IMR-90 (cell line): ENCODE measurements at places on chromosomes 16 and 17. TPM values are rescaled to one million over a fixed set of nuclear protein-coding genes. Genes with fewer than 3 reads are reported as not detected.

DNA sequence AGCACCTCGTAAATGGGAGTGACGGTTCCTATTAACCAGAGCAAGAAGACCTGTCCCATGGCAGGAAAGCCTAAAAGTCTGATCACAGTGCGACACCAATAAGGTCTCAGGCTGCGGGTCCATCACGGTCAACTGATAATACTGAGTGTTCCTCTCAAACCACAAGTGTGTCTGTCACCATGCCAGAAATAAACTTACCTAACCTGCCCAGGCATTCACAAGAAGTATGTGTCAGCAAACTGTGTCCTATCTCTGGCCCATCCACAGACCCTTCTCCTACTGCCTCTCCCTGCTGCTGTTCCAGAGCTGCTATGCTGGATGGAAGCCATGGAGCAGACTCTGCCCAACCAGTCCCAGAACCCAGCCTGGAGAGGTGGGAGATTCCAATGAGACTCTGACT, 73.5 kb downstream of the ZNF423 start:
- no peak for DNase-seq

DNA sequence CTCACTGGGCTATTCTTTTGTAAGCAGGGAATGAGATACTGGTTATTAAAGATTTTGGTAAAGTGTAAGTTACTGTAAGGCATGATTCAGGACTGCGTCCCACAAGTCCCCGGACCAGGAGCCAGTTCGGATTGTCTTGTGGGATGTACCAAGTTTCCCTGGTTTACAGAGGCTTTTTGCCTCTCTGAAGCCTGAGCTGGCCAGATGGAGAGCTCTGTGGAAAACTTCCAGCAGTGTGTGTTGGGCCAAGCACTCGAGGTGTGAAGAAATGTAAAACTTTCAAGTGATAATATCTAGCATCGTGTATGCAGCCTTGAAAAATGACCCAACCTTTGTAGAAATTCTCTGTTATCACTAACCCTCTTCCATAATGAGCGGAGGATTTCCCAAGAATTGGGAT, 2.4 kb downstream of the EPN2 start:
- no peak for DNase-seq

DNA sequence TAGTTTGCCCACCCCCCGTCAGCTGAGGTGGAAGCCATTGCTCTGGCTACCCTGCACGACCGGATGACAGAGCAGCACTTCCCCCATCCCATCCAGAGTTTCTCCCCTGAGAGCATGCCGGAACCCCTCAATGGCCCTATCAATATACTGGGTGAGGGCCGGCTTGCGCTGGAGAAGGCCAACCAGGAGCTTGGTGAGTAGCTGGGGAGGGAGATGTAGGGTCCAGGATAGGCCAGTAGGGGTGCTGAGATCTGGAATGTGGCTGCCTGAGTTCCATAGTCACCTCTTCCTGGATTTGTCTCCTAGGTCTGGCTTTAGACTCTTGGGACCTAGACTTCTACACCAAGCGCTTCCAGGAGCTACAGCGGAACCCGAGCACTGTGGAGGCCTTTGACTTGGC, 6.4 kb downstream of the PFAS start:
- no peak for DNase-seq

HS3ST3A1 gene
- 7.5 and 9.0 TPM in 2 replicates for total RNA-seq

HSD17B2 gene
- total RNA-seq: 0.18 and 0.28 TPM in 2 replicates

PIRT gene
- total RNA-seq: not detected in 2 replicates

DNA sequence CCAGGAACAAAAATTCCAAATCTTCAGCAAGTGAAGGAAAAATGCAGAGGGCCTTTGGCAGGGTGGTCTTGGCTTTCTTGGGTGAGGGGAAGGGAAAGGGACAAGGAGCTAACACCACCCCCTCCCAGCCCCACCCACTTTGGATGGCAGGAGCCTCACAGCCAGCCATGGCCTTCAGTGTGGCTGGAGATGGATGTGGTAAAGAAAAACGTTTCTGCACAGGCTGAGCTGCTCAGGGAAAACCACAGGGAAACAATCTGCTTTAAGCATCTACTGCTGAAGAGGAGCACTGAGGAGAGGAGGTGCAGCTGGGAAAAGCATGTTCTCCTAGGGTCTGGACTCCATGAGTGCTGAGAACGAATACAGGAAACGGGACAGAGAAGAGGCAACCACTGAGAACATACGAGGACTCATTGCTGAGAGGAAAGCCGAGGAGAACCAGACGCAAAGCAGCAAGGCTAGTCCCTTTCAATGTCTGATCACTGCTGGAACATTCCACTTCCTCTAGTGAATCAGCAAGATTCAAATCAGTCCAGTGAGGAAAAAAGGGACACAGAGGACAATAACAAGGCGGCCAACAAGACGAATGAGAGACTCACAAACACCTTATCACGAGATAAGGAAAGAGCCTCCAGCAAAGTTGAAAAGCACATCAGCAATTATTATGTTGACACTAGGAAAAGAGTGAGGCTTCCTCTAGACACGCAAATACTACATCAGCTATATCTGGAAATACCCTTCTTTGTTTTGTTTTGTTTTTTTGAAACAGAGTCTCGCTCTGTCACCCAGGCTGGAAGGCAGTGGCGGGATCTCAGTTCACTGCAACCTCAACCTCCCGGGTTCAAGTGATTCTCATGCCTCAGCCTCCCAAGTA, 41.7 kb downstream of the ZZEF1 start:
- peak; percentile 40 for DNase-seq

- DNase-seq: peak; percentile 39
Observed at GRCh38 chr16:84928679-84929420, 82.5 kb downstream of the ZDHHC7 start.

TK2 gene
- 16.5 and 20.0 TPM in 2 replicates for total RNA-seq

C1QL1 gene
- 0.18 and 0.28 TPM in 2 replicates for total RNA-seq

DNA sequence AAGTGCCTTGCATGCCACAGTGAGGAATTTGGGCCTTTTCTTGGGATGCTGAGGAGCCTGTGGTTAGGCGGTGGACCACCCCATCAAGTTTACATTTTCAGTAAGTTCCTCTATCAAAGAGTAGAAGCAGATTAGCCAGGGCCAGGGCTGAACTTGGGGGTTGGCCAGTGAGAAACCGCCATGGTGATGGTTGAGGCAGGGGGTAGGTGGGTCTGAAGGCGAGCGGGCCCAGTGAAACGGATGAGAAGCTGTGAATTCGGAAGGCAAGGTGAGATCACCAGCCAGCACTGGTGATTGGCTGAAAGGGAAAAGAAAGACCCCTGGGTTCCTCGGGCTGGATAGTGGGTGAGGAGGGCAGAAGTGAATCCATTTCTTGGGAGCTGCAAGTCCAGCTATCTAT, 311.4 kb downstream of the CBLN1 start:
- no peak for DNase-seq

DNA sequence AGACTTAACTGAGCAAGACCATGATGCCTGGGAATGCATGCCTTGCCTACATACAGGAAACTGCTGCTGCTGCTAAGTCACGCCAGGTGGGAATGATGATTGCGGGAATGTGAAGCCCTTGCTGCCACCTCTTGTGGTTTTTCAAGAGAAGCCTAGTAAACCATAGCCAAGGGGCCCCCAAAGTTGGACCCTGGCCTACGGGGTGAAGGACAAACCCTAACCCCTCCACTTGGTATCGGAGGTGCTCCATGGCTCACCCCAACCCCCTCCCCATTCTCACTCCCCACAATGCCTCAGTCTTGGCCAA, 233.9 kb downstream of the ZNF423 start:
- no peak for DNase-seq

DNA sequence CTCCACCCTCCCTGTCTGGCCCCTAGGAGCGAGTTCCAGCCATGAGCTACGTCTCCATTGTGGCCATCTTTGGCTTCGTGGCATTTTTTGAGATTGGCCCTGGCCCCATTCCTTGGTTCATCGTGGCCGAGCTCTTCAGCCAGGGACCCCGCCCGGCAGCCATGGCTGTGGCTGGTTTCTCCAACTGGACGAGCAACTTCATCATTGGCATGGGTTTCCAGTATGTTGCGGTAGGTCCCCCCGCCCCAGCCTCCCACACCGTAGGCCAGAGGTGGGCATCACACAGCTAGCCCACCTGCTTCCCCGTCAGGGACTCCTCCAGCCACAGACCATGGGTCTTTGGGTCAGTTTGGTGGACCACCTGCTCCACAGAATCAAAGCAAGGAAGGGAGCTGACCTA, 4.2 kb downstream of the SLC2A4 start:
- DNase-seq: no peak

DNA sequence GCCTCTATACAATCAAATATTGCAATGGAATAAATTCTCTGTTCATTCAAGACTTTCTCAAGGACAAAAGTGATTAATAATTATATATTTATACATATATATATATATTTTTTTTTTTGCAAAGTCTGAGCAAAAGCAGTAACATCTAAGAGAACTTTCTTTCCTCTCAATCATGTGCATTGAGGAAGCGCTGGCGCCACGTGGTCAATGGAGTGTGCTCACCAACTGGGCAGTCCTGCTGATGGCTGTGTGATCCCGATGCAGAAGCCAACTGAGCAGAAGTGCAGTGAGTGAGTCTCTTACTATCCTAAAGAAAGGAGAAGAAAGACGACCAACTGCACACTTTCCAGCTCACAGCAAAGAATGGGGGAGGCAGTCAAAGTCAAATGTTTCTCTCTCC, 37.2 kb upstream of the ULK2 start:
- no peak for DNase-seq

- DNase-seq: no peak
Observed at GRCh38 chr16:25264597-25264996, 7.0 kb upstream of the ZKSCAN2 start.

GRCh38 chr16:28309811-28310311, 17.5 kb downstream of the SBK1 start:
- DNase-seq: no peak

C16orf78 gene
- total RNA-seq: not detected in 2 replicates

DNA sequence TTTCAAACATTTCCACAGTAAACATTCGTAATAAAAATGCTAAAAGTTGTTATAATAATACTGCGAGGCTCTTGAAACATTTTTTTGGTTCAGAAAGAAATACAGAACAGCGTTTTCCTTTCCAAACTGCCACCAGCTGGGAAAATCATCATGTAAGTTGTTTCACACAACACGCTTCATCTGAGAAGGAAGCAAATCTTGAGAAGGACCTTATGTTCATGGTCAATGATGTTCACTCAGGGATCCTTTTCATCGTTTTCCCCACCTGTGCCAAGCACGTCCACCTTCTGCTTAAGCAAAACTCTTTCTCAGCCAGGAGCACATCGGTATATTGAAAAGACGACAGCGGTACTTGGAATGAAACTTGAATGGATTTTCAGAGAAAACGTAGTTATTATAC, 274.5 kb upstream of the ELAC2 start:
- DNase-seq: no peak

DNA sequence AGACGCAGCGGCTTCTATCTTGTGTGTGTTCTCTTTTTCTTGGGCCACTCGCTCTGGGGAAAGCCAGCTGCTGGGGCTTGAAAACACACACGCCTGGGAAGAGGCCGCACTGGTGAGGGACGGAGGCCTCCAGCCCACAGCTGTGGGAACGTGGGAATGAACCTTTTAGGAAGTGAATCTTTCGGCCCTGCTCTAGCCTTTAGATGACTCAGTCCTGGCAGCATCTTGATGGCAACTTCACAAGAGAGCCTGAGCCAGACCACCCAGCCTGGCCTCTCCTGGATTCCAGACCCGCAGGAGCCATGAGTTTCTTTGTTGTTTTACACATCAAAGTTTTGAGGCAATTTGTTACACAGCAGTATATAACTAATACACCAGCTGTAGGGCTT, 2.2 kb upstream of the PDPK1 start:
- peak; percentile 93 for DNase-seq

LGALS9B gene
- not detected in 2 replicates for total RNA-seq

HOXB1 gene
- total RNA-seq: not detected in 2 replicates

DNA sequence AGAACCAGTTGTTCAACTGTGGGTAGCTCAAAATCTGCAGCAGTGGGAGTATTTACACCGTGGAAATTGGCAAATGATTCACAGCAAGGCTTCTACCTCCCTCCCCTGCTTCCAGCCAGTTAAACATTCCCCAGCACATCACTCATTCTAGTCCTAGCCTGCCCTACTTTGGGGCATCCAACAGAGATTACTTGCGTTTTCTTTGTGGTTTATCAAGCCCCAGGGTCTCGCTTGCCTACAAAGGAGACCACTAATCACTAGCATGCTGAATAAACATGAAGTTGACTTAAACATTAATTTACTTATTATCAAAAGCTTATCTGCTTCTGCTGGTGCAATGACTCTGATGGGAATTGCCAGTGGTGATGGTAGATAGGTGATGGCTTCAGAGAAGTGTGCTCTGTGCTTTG, 94.5 kb downstream of the MARF1 start:
- peak; percentile 16 for DNase-seq

ERN2 gene
- 0.54 TPM in 1 of 2 replicates, not detected in the other for total RNA-seq

DNA sequence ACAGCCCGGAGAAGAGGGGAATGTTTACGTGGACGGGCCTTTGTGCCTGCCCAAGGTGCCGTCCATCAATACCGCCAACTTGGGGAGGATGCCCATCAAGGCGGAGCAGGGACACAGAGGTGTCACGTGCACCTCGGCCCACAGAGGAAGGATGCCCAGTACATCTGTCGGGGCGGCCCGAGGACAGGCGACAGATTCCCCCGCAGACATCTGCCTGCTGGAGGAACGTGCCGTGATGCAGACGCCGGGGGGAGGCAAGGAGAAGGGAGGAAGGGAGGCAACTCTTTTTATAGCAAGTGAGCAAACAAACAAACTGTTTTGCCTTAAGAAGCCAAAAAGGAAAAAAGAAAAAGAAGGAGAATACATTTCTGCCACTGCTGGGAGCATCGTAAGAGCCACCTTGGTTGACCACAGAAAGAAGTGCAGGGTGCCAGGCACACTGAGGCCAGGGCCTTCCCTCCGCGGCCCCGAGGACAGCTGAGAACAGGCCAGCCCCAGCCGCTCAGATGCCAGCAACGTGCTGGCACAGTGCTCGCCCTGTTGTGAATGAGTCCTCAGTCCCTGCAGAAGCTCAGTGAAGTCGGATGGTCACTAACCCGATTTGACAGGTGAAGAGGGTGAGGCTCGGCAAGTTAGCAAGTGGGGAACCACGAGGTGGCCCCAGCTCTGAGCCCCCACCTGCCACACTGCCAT, 146.4 kb downstream of the RBFOX3 start:
- DNase-seq: no peak

DNA sequence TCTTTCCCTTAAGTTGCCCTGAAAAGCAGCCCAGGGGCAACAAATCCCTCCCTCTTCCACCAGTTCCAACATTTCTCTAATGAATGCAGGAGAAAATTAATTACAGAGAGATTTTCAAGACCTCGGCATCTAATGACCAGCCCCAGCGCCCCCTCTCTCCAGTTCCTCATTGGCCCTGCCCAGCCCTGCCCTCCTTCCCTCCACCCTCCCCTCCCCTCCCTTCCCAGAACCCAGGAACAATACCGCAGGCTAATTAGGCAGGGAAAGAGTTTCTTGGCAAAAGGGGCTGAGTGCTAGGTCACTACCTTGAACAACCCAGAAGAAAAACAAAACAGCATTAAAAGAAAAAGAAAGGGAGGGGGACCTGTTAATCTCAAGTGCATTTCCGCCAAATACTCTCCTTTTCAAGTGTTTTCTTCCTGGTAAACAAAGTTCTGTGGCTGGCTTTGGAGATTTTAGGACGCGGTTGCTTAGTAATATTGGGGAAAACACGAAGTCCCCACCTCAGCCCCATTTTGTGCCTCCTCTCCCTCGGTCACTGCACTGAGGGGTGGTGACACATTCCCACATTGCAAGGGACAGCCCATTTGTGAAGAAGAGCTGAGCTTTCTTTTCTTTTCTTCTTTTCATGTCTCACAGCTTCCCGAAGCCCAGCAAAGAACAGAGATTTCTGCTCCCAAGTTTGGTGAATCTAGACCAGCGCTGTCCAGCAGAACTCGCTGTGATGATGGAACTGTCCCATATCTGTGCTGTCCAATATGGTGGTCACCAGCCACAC, 215.4 kb downstream of the SOX9 start:
- DNase-seq: no peak

- DNase-seq: no peak
Observed at GRCh38 chr17:75668489-75668888, 1.4 kb downstream of the SAP30BP start.

- no peak for DNase-seq
Observed at GRCh38 chr17:7293159-7293558, 1.3 kb downstream of the YBX2 start.
